Stimulated activated CD4-positive, alpha-beta T cell treated with anti-CD3 and anti-CD28 coated beads, Interleukin-15, amount 100 ng/mL, for 48 hours (primary cell): ENCODE measurements at places on chromosomes 4 and X.

DNA sequence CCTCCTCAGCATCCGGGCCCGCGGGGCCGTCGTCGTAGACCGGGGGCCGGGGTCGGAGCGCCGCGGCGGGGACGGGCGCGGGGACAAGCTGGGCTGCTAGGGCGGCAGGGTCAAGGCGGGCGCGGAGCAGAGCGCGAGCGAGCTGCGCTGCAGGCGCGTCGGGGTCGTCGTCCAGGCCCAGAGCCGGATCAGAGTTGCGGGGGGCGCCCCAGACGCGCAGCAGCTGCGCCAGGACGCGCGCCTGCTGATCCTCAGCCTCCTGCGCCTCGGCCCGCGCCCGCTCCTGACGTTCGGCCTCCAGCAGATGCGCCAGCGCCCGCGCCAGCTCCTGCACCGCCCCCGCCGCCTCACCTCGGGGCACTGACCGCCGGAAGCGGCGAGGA, 3.5 kb downstream of the PCSK1N start:
- no peak for DNase-seq

- no peak for DNase-seq
Measured at GRCh38 chr4:109294006-109294405, 8.5 kb downstream of the COL25A1 start.

DNA sequence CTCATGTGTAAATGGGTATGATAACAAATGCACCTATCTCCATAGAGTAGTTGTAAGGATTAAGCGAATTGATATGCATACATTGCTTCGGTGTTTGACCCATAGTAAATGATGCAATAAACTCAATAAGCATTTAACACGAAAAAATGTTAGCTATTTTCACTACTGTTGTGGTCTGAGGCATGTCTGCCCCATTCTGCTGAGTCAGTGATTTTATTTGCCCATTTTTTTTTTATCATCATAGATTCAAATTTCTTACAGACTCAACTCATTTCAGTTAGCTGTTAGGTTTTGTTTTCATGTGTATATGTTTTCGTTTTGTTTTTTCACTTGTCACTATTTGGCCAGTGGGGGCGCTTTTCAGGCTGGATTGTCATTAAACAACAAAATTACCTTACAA, 27.8 kb upstream of the ARHGEF9 start:
- no peak for DNase-seq

GRCh38 chr4:165537028-165537648, 158.3 kb downstream of the CPE start:
- no peak for DNase-seq

GRCh38 chr4:9771034-9771433, 10.4 kb upstream of the DRD5 start:
- no peak for DNase-seq

DNA sequence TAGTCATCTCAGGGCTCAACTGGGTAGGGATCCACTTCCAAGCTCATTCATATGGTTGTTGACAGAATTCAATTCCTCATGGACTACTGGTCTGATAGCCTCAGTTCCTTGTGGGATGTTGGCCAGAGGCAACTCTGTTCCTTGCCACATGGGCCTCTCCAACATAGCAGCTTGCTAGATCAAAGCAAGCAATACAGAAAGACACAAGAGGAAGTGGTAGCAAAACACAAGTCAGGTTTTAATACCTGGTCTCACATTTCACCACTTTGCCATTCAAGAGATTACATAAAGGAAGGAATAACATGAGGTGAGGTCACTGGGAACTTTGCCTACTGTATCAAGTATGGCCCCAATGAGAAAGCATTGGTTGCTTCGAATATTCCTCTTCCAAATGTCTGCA, 79.2 kb downstream of the PRSS12 start:
- no peak for DNase-seq

GRCh38 chr4:89158884-89159503, 47.7 kb downstream of the TIGD2 start:
- DNase-seq = no peak

- no peak for DNase-seq
Measured at GRCh38 chr4:11496351-11496829, 67.7 kb upstream of the HS3ST1 start.

DNA sequence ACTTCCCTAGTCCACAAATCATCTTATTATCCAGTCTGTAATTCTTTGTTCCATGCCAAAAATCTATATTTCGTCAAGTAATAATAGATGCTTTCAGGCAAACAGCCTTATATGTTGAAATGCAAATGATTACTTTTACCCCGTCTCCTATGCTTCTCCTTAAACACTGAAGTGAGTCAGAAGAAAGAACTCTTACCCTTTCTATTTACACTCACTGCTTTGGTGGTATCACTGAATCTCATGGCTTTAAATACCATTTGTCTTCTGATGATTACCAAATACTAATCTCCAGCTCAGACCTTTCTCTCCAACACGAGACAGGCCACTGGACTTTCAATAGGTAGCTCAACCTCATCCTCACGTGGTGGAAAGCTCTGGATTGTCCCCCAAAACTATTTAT, 558.1 kb downstream of the IL1RAPL1 start:
- DNase-seq = no peak

DNA sequence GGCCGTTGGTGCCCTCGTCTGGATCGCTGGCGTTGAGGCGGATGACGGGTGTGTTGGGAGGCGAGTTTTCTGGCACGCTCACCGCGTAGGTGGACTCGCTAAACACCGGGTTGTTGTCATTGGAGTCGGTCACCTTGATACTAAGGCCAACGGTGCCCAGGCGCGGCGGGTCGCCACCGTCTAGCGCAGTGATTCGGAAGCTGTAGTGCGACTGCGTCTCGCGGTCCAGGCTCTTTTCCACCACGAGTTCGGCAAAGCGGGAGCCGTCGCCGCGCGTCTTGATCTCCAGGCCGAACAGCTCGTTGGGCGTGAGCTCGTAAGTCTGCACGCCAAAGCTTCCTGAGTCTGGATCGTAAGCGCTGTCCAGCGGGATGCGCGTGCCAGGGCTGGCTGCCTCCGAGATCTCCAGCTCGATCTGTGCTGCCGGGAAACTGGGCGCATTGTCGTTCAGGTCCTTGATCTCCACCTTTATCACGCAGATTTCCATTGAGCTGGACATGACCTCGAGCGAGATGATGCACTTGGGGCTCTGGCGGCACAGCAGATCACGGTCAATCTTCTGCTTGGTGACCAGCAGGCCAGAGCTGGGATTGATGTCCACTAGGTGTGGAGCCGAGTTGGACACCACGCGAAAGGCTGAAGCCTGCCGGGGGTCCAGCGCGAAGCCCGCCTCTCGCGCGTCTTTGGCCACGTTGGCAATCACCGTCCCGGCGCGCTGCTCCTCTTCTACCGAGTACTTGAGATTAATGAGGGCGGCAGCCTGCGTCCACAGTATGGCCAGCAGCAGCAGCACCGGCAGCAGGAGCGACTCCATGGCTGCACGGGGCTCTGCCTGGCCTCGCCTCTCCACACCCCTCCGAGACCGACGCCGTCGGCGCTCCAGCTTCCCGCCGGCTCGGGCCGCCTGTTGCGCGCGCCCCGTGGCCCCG, 2.0 kb downstream of the PCDH19 start:
- no peak for DNase-seq

- no peak for DNase-seq
Measured at GRCh38 chrX:10759141-10759799, 138.9 kb upstream of the MID1 start.

DNA sequence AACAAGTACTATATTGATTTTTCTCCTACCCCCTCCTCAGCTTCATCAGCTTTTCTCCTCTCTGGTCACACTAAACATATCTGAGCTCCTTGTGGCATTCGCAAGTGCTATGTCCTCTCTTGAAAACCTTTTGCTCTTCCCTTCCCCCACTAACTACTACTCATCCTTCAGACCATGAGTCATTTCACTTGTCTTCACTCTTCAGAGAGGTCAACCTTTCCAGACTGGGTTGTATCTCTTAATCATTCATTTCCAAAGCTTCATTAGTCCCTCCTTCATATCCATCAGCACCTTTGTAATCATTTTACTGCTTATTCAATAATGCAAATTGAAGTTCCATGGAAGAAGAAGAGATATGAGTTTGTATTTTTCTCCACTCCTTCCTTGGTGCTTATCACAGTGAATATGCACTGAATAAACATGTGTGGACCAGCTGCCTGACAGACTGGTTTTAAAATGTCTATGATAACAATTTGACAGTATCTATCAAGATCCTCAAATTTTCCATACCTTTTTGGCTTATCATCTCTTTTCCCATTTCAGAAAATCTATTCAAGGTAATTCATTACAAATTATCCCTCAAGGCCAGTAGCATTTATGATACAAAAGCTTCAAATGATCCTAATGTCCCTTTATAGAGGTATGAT, 28.4 kb downstream of the DDX60L start:
- DNase-seq = no peak

- no peak for DNase-seq
Measured at GRCh38 chrX:86137071-86137470, 11.2 kb upstream of the DACH2 start.

DNA sequence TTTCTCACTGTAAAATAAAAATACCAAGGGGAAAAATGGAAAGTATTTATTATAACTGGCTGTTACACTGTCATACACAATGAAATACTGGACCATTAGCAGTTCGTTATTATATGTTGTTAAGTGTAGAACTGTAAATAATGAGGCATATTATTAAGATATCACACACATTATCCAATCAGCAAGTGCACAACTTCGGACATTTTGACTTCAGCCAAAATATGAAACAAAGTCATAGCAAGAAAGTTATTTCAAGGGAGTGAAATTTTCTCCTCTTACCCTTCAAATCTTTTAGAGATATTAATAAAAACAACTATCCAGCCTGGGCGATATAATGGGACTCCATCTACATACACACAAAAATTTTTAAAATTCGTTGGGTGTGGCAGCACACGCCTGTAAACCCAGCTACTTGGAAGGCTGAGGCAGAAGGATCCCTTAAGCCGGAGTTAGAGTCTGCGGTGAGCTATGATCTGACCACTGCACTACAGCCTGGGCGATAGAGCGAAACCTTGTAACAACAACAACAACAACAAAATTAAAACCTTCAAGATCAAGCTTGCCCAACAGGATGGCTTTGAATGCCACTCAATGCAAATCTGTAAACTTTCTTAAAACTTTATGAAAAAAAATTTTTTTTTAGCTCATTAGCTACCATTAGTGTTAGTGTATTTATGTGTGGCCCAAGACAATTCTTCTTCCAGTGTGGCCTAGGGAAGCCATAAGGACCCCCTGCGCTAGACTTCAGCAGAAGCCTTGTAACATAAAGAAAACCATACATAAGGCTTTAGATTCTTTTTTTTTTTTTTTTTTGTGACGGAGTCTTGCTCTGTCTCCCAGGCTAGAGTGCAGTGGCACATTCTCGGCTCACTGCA, 1.3 kb upstream of the CISD2 start:
- no peak for DNase-seq

- DNase-seq = no peak
Measured at GRCh38 chr4:133866328-133866699, 335.3 kb downstream of the PABPC4L start.

- DNase-seq = no peak
Measured at GRCh38 chr4:148740701-148741100, 298.5 kb upstream of the NR3C2 start.

DNA sequence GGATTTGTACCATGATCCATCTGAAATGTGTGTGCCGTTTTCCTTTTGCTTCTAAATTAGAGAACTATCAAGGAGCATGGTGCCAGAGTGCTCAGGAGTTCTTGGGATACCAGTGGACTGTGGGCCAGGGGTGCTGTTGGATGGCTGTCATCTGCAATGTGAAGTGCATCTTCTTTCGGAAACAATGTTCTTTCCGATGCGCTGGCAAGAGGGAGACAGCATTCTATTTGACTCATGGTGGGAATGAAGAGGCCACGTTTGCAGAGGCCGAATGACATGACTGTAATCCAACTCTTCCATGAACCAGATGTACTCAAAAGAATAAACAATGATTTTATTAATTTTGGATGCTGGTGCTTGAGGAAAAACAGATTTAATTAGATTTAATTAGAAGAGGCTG, 45.5 kb downstream of the SORCS2 start:
- no peak for DNase-seq

- DNase-seq = no peak
Measured at GRCh38 chr4:118762155-118762554, 73.8 kb downstream of the SEC24D start.

- no peak for DNase-seq
Measured at GRCh38 chr4:99968330-99968729, 18.3 kb upstream of the H2AZ1 start.

DNA sequence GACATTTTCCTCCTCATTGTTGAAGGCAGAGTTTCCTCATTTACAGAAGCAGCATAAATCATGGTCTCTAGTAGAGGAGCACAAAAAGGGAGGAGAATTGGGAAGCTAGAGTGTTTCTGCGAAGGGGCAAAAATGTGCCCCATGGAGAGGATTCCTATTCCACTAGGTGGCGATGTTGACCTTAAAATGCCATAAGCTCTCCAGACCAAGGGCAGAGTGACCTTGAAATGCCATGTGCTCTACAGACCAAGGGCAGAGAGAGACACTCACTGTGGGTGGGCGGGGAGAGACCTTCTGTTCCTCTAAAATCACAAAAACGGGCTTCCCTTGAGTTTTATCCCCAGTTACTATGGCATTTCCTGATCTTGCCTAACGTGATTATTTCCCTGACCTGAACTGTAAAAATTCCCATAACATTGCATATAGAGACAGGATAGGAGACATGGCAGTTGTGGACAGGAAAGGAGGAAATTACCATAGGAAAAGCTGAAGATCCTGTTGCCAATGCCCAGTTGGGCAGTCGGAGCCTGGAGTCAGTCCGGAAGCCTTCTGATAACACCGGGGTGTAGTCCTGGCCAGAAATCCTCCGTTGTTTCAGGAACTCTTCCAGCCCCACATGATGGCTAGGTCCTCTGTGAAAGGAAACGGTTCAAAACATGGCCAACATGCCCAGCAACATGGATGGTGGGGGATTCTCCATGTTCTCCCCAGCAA, 567.7 kb downstream of the MAGEB5 start:
- no peak for DNase-seq
